Right ventricle myocardium inferior (tissue), 1 donor: ENCODE measurements at places on chromosomes 1 and 21. TPM values are rescaled to one million over a fixed set of nuclear protein-coding genes. Genes with fewer than 3 reads are reported as not detected.

DNA sequence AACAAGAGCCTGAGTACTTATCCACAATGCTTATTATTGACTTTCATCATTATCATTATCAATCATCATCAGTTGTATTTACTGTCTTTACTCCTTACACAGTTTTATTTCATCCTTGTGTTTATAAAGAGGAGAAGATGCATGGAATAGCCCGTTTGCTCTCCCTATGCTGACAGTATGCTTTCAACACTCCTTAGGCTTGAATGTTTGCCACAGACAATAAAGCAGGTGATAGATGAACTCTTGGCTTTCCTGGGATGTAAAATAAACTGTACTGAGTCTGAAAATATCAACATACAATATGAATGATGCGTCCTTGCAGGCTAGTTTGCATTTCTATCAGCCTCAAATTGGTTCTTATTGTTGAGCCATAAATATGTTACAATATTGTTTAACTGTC, 891.8 kb upstream of the NCAM2 start:
- DNase-seq: no peak

DNA sequence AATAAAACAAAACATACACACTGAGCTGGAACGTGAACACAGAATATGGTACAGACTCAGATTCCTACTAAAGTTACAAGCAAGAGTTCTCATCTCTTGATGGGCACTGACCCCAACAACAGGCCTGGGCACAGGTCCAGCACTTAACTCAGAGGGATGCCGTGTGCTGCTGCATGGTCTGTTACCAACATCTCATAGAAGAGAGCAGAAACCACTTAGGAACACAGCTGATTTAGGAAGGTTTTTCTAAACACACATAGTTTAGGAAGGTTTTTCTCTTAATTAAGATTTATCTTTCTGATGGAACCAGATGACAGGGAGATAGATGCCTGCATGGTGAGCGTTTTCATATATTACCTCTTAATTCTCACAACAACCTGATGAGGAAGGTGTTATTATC, 1.5 kb downstream of the GCLM start:
- DNase-seq: no peak

DNALI1 gene
- total RNA-seq: 6.1 TPM

GRCh38 chr1:43835082-43836021, 98.2 kb upstream of the ARTN start:
- DNase-seq: peak; percentile 67

DNA sequence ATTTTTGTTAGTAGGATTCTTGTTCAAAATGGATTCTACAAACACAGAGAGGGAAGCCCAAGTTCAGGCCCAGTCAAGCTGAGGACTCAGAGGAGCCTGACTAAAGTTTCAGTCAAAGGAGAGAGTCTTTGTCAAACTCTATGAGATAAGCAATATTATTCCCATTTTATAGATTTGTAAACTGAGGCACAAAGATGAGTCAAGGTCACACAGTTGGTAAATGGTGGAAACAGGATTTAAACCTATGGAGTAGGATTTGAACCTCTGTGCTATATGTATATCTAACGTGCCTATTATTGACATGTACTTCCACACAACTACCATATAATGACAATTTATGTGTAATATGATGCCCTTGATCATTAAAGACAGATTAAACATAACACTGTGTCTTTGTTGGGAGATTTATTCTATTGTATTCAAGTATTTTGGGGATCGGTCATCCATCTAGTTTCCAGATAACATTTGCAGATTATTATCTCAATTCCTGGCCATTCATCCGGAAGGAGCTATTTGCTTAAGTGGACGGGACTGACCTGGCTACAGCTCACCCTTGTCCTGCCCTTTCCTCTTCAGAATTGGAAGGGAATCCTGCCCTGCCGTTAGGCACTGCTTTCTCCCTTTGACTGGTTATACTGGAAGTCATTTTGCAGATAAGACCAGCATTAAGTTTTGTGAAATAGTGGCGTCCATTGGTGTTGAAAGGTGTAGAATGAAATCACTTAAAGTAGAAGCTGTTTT, 86.1 kb upstream of the LMO4 start:
- DNase-seq: no peak

DNA sequence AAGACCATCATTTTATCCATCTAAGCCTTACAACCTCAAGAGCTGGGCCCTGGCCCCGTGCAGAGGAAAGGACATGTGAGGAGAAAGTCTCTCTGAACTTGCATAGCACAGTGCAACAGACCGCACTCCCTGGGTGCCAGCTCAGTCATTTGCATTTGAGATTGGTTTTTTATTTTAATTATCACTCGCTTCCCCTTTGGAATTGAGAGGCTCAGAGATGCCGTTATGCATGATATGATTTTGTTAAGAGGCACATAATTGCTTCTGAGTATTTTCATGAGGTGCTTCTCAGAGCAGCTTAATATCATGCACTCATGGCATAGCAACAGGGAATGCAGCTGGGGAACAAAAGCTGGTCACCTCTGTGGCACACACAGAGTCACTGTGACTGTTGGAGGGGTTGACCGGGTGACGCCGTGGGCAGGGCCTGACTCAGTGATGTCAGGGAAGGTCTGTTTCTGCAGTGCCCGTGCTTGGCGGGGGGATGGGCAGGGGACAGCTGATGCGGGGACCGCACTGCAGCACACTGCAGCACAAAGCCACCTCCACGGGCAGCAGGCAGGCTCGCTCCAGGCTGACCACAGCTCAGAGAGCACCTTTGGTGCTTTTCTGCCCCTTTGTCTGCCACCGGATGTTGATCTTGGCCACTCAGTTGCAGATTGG, 43.2 kb upstream of the VAMP3 start:
- no peak for DNase-seq

MTR gene
- total RNA-seq: 49.0 TPM

DNA sequence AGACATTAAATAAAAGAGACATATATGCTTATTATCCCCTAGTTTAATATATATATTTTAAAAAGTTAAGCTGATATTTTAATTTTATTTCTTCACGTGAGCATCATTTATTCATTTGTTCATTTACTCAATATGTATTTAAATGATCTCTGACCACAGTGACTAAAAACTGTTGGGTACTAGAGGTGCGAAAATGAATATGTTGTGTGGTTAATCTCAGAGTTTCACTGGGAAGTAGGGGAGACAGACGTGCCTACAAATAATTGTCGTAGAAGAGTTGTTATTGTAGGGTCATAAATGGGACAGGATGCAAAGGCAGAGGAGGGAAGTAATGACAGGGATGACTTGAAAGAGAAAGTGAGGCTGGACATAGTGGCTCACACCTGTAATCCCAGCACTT, 213.0 kb upstream of the CACYBP start:
- DNase-seq: no peak

- peak; percentile 72 for DNase-seq
Measured at GRCh38 chr21:38351176-38351959, 94.6 kb downstream of the KCNJ15 start.

GRCh38 chr21:25752416-25752815, 17.6 kb downstream of the GABPA start:
- no peak for DNase-seq

DNA sequence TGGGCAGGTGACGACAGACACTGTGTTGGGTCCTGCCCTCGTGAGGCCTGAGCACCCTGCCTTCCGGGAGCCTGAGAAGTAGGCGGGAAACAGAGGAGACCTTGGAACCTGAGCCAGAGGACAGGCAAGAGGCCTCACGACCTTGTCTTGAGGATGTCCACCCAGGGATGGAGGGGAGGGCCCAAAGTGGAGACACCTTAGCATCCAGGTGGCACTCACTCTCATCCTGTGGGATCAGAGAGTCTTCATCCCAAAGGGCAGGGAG, 347.2 kb downstream of the NPHP4 start:
- no peak for DNase-seq

GRCh38 chr1:14513111-14513510, 85.4 kb upstream of the KAZN start:
- no peak for DNase-seq

DNA sequence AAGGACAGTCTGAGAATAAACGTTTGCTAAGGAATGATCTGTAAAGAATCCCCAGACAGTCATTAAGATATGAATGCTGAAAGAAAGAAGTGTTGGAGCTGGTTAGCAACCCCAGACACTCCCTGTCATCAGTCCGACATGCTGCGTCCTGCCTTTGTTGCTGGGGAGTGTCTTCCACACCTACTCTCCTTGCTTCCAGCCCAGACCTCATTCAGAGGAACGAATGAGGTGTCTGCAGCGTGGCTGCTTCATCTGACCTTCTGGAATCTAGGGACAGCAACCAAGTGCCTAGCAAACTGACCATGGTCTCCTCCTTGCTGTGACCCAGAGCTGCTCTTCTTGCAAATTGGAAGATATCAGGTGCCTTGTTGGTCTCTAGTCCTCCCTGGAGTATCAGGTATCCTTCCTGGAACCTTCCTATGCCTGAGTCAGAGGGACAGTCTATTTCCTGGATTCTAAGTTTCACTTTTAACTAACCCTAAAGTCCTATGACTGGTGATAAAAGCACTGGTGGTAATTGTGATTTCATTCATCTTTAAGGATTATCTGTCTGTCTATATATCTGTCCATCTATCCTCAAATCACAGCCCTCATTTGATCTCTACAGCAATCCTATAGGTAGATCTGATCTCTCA, 45.3 kb downstream of the NFASC start:
- DNase-seq: no peak

GRCh38 chr1:32684167-32684811, 18.3 kb downstream of the SYNC start:
- no peak for DNase-seq

DNA sequence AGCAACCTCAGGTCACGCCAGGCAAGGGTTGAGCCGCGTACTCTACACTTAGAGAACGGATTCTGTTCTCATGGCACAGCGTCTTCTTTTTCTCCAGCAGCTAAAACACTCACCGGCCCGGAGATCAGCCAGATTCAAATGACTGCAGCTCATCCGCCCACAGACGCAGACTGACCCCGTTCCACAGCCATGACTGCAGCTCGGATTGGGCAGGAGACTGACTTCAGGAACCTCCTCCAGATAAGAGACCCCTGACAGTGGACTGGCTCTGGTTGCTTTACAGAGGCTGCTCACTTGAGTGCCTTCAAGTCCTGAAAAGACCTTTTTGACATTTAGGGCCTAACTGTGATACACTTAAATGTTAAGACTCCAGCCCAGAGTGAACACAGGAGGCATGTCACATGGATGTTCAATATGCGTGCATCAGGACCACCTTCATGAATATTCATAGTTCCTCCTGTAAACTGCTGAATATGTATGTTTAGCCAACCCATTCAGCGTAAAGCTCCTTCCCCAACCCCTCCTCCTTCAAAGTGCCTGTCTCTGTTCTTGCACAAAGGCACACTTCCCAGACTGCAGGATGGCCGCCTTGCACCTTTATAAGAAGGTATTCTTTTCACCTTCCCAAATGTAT, 42.6 kb downstream of the BACE2 start:
- no peak for DNase-seq

- no peak for DNase-seq
Measured at GRCh38 chr21:35028451-35028978, 20.6 kb downstream of the RUNX1 start.

RUNX3 gene
- 1.8 TPM for total RNA-seq

GRCh38 chr1:101302831-101303511, 66.2 kb downstream of the S1PR1 start:
- no peak for DNase-seq

CSMD2 gene
- 0.32 TPM for total RNA-seq

GRCh38 chr21:45594721-45595489, 48.6 kb upstream of the PCBP3 start:
- DNase-seq: no peak

DNA sequence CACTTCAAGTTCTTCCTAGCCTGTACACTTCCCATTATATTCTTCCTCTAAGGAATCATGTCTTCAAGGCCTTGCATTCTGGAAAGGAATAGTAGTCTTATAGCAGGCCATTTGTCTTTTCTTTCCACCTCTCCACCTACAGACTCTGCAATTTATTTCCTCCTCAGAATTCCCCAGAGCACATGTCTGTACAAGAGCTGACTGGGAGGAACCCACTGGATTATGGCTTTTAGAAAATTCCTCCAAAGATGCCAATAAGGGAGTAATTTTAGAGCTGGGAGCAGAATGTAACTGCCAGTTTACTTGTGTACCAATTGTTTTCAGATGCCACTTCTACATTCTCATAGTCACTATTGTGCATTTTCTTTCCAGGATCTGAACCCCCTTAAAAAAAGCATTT, 3.4 kb upstream of the PSMG1 start:
- no peak for DNase-seq

PROK1 gene
- total RNA-seq: not detected

SH2D5 gene
- not detected for total RNA-seq
